ENCODE measurements at places on chromosomes 5 and 9. TPM values are rescaled to one million over a fixed set of nuclear protein-coding genes. Genes with fewer than 3 reads are reported as not detected.

Gene MRPS30
- 57.5 TPM for total RNA-seq

Gene STPG3
- total RNA-seq, result 0.66 TPM

Gene AGXT2
- 0.17 TPM for total RNA-seq

Gene COL5A1
- total RNA-seq, result 294 TPM

Gene PRDM9
- total RNA-seq, result not detected

Gene EDIL3
- total RNA-seq, result 40.4 TPM

Gene GPR150
- 0.66 TPM for total RNA-seq

Gene C5orf15
- total RNA-seq, result 48.6 TPM

Gene WNT8A
- total RNA-seq, result not detected

Gene AIF1L
- 3.1 TPM for total RNA-seq

Gene CRB2
- total RNA-seq, result not detected

Gene UBTD2
- 23.2 TPM for total RNA-seq

Gene SPINK4
- total RNA-seq, result not detected

Gene CRAT
- 63.4 TPM for total RNA-seq

Gene GPRIN1
- total RNA-seq, result 6.3 TPM

Gene SHROOM1
- 8.6 TPM for total RNA-seq

Gene RIOK2
- total RNA-seq, result 19.4 TPM

Gene IFNA2
- total RNA-seq, result not detected

Gene ZDHHC11B
- 0.29 TPM for total RNA-seq

Gene DMRT3
- total RNA-seq, result not detected

Gene CHMP5
- total RNA-seq, result 113 TPM

Gene SPATA6L
- total RNA-seq, result 0.15 TPM

Gene CDC20B
- total RNA-seq, result under 0.01 TPM

Gene NR5A1
- not detected for total RNA-seq

Gene FOXD4L6
- total RNA-seq, result not detected

Gene CTXN3
- not detected for total RNA-seq

Gene FAT2
- 0.58 TPM for total RNA-seq

Gene CATSPER3
- total RNA-seq, result 0.17 TPM

Gene RORB
- 0.87 TPM for total RNA-seq

Gene HMCN2
- total RNA-seq, result under 0.01 TPM

Gene LCNL1
- 3.1 TPM for total RNA-seq

Gene GARIN3
- total RNA-seq, result not detected

Gene IFNK
- total RNA-seq, result not detected

Gene FBP2
- total RNA-seq, result not detected

Gene FBP1
- not detected for total RNA-seq

Gene ALG2
- total RNA-seq, result 38.7 TPM

Gene SLC4A9
- total RNA-seq, result not detected

Gene TRIM7
- 5.3 TPM for total RNA-seq

Gene SHISAL2B
- total RNA-seq, result not detected

Gene TTC16
- 0.15 TPM for total RNA-seq
